ENCODE measurements at places on chromosomes 11 and 22.

DNA sequence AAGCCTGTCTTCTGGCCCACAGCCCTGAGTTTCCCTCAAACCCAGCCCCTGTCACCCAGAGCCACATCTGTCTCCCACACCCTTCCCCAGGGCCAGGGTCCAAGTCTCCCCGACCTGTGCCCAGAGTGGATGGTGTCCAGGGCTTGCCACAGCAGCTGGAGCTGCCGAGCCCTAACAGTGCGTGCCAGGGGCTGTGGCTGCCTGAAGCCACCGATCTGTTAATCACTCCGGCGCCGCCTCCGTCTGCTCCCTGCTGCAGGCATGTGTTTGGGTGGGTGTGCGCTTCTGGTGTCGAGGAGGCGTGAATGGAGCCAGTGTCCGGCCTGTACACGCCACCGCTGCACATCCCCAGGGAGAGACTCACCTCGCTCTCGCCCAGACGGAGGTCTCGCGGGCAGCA lies 26.1 kb downstream of the SHISAL1 start:
- no peak for DNase-seq

DNA sequence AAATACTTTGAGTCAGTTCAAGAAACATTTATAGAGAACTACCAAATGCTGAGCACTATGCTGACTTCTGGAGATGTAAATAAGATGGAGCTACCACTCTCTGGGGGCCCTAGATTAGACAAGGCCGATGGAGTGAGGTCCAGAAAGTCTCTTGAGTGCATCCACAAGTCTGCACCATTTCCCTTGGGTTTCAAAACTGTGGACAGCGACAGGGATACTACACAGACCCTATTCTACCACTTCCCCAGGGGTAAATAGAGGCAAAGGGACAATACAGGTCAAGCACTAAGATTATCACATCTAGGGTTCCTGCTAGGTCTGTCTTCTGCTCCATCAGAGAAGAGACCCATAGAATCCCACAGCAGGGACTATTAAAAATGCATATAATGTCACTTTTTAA lies 183.2 kb downstream of the GRIA4 start:
- no peak for DNase-seq

GRCh38 chr11:20451568-20451967 lies 64.1 kb downstream of the PRMT3 start:
- DNase-seq = no peak

DNA sequence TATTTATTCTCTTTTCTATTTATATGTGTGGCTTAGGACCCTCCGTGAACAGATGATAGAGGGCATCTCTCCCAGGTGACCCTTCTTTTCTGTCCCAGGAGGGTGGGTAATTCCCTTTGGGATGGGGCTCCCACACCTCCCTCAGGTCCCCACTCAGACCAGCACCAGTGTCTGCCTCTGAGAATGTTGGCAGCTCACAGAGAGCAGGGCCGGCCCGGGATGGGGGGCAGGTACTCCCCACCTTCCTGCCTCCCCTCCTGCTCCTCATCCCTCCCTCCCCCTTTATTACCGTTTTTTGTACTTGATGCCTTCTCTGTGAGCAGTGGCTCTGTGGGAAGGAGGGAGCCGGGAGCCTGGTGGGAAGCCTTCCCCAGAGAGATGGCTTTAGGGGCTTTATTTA lies 4.8 kb upstream of the HINFP start:
- DNase-seq = no peak
